ENCODE measurements at places on chromosomes 12 and 14.

GRCh38 chr14:103646189-103646588 is 17.2 kb downstream of the KLC1 start:
- no peak for DNase-seq

GRCh38 chr12:69981881-69982475 is 157.0 kb downstream of the MYRFL start:
- no peak for DNase-seq

GRCh38 chr12:114319422-114319821 is 86.5 kb downstream of the TBX5 start:
- DNase-seq, result no peak

- DNase-seq, result no peak
Observed at GRCh38 chr12:8702159-8702558, 4.4 kb downstream of the RIMKLB start.

GRCh38 chr14:73640796-73641365 is 3.9 kb upstream of the DNAL1 start:
- DNase-seq, result no peak

Data from activated CD4-positive, alpha-beta T cell treated with anti-CD3 and anti-CD28 coated beads, Interleukin-2, amount 50 U/mL, for 16 hours (primary cell).